DMS79 (cell line): ENCODE measurements at places on chromosomes 1 and 21.
A peak's percentile ranks its signal among the peaks of the same experiment; 100 is the strongest.

DNA sequence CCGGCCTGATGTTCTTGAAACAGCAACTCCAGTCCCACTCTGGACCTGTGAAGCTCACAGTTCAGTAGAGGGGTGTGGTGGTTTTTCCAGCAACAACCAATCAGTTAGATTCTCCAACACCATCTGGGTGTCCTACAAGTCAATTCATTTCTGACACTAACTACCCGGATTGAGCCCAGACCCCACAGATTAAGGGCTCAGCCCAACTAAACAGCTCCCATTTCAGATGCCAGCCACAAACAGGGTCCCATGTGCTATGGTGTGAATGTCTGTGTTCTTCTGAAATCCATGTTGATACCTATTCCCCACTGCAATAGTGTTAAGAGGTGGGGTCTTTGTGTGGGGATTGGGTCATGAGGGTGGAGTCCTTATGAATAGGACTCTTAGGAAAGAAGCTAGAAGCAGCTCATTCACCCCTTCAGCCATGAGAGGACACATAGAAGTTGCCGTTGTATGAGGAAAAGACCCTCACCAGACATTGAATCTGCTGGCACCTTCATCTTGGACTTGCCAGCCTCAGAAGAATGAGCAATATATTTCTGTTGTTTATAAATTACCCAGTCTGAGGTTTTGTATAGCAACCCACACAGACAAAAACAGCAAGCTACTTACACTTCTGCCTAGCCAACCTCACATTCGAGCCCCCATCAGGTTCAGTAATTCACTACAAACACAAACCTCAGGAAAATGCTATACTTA lies 53.6 kb downstream of the IRF2BP2 start:
- DNase-seq, result no peak

- DNase-seq, result no peak
Observed at GRCh38 chr1:31707711-31708110, 3.9 kb upstream of the COL16A1 start.

- DNase-seq, result no peak
Observed at GRCh38 chr1:205519541-205520131, 15.2 kb downstream of the CDK18 start.

DNA sequence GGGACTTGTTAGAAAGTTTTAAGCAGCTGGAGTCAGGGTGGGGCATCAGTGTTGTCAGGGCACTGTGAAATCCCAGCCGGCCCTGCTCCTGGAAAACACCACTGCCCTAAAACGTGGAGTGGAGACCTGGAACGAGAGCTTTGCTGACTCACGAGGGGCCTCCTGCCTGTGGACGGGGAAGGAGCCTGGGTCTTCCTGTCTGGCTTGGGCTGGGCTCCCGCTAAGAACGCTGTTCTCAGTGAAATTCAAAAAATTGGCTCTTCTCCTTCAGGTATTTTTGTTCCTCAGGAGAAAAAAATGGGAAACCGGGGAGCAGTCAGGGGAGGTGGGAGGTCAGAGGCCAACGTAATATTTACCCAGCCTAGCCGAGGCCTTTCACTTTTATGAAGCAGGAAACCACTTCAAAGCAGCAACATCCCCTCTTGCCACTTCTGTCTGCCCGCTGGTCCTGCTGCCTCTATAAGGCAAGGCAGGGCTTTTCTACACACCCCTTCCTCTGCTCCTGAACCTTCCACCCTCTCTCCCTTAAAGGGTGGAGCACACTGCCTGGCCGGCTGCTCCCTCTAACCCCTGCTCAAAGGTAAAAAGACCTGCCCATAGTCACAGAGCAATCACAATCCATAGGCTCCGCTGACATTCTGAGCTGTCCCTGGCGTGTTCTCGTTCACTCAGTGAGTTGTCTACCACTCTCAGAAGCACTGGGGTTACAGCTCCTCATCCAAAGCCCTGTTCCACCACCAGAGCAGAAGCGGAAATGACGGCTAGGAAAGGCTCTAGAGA lies 8.0 kb downstream of the PLXNA2 start:
- no peak for DNase-seq

DNA sequence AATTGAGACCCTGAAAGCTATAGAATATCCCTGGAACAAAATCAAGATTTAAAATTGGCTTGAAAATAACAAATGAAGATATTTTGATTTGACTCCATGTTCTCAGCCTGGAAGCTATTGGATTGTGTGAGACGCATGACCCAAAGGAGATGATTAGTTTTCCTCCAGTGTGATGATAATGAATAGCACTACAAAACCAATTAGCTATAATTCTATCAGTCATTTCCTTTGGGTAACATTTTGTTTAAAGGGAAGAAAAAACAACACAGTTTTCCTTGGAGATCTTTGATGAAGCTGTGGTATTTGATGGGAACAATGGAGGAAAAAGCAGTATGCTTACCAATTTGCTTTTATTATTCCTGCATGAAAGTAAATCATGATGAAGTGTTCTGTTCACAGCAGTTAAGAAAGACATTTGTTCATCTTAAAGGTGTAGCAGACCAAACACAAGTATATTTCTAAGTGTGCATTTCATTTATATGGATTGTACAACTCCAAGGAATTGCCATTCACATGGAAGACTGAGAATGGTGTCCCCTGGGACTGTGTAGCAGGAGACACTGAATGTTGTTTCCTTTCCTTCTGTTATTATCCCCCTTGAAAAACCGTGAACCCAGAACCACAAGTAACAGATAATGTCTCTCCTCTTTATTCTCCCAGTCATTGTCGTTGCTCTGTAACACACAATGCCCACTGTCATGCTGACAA lies 111.4 kb downstream of the CACHD1 start:
- no peak for DNase-seq

GRCh38 chr1:119449971-119450370 lies 35.0 kb downstream of the HSD3B2 start:
- no peak for DNase-seq

DNA sequence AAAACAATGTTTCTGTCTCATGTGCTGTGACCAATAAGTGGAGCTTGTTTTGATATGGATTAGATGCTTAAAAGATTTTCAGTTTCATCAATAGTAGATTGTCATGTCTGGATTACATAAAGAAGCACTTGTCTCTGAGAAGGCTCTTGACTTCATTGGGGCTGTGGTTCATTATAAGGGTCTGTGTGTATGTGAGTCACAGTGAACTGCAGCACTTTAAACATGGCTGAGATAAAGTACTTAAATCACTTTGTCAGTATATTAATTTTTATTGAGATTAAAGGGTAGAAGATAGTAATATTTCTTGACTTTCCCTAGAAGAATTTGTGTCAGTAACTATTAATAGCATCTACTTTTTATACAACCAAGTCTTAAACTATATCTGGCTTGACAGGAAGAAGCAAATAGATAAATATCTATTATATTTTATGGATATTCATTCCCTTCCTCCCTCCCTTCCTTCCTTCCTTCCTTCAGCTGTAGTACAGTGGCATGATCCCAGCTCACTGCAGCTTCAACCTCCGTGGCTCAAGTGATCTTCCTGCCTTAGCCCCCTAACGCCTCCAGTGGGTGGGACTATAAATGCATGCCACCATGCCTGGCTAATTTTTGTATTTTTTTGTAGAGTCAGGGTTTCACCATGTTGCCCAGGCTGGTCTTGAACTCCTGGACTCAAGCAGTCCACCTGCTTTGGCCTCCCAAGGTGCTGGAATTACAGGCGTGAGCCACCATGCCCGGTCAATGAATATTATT lies 48.8 kb downstream of the ZFYVE9 start:
- no peak for DNase-seq

GRCh38 chr1:229557200-229557850 lies 1.2 kb downstream of the ABCB10 start:
- no peak for DNase-seq

DNA sequence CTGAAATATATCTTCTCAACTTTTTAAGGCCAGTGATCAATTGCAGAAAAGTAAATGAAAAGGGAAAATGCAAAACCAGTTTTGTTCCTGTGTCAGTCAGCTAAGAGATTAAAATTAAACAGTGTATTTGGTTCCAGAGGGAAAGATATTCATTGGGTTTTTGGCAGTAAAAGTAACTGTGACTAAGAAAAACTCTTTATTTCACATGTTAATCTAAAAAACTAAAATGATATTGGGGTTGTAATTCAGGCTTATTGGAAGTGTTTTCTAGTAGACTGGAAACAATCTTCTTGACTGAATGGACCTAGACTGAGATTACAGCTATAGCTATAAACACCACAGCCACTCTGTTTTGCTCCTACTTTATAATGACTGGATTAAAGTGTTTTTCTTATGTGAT lies 413.9 kb downstream of the ADGRL2 start:
- no peak for DNase-seq

GRCh38 chr1:17239420-17239819 lies 9.5 kb upstream of the PADI3 start:
- peak; percentile 45 for DNase-seq

DNA sequence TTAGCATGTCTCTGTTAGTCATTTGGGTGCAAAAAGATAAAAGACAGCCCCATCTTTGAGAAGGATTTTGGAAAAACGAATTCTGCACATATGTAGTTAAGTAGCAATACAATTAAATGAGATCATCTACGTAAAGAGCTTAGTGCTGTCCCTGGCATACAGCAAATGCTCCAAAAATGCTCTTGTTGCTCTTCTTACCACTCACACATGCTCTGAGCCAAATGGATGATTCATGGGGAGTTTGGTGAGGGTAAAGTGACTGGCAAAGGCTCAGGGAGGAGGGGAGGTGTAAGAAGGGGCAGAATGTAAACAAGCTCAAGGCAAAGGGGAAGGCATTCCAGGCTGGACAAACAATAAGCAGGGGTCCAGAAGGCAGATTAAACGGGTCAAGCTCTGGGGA lies 191.9 kb downstream of the AK5 start:
- no peak for DNase-seq

DNA sequence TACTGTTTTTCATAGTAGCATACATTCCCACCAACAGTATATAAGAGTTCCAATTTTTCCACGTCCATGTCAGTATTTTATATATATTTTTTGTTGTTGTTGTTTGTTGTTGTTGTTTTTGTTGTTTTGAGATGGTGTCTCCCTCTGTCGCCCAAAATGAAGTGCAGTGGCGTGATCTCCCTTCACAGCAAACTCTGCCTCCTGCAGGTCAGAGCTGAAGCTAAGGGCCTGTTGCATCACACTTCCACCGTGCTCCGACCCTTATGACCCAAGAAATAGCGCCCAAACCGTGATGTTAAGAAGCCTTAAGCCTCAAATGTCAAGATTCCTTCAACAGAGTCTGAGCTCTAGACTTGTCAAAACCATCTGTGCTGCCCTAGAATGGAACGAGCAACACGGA lies 2032.3 kb downstream of the MRPL39 start:
- no peak for DNase-seq

GRCh38 chr1:31306278-31306677 lies 9.4 kb downstream of the ZCCHC17 start:
- no peak for DNase-seq

DNA sequence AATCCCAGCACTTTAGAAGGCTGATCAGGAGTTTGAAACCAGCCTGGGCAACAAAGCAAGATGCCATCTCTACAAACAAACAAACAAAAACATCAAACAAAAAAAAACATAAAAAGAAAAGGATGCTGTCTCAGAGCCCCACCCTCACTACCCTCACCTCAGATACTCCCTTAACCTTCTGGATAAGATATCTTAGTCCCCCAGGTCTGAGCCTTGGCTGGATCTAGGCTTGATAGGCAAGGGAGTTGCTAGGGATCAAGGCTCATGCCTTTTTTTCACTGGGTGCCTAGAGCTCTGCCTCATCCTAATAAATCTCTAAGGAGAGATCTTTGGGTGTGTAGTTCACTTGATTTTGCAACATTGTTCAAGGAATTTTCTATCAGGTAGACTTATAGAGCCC lies 7.4 kb downstream of the HDAC1 start:
- no peak for DNase-seq

DNA sequence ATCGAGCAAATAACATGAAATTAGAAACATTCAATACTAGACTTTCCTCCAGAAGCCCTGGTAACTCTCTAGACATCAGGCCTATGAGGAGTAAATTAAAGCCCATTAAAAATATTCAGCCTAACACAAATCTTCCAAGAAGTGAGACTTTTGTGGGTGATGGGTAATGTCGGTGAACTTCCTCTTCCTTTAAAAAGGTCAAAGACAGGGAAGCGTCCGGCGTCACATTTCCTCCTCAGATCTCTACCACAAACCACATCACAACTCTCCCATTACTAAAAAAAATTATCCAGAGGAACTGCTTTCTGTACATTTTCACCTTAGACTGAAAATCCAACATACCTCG lies 1.4 kb downstream of the EIF4G3 start:
- no peak for DNase-seq

- no peak for DNase-seq
Observed at GRCh38 chr1:34683616-34684015, 71.2 kb upstream of the GJB5 start.

GRCh38 chr1:6259491-6260362 lies 1.2 kb downstream of the GPR153 start:
- DNase-seq, result peak; percentile 50

- DNase-seq, result no peak
Observed at GRCh38 chr1:209367061-209367772, 216.3 kb upstream of the CAMK1G start.
